ENCODE measurements at places on chromosomes 2 and 18. TPM values are rescaled to one million over a fixed set of nuclear protein-coding genes. Genes with fewer than 3 reads are reported as not detected.

- no peak for DNase-seq
Observed at GRCh38 chr2:1156531-1156930, 205.9 kb downstream of the SNTG2 start.

DNA sequence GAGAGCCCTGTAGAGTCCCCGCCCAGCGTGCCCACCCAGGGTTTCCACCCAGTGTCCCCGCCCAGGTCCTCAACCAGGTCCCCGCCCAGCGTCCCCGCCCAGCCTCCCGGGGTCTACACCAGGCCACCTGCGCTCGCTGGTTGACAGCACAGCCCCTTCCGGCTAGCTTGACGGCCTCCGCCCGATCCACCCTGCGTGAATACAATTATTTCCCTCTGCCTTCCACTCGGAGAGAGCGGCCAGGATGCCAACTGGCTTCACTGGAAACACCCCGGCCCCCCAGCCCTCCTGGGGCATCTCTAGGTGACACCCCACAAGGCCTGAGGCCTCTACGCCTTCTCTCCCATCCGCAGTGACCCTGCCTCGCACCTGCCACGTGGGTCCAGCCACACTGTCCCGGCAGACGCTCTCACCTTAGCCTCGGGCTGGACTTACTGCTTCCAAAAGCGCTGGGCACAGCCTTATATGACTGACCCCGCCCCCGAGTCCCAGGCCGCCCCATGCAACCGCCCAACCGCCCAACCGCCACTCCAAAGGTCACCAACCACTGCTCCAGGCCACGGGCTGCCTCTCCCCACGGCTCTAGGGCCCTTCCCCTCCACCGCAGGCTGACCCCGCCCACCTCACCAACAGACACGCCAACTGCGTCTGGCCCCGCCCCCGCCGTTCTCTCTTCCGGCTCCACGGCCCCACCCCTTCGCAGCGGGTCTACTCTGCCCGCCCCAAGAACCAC lies 188.1 kb downstream of the LAMA1 start:
- DNase-seq: no peak

DNA sequence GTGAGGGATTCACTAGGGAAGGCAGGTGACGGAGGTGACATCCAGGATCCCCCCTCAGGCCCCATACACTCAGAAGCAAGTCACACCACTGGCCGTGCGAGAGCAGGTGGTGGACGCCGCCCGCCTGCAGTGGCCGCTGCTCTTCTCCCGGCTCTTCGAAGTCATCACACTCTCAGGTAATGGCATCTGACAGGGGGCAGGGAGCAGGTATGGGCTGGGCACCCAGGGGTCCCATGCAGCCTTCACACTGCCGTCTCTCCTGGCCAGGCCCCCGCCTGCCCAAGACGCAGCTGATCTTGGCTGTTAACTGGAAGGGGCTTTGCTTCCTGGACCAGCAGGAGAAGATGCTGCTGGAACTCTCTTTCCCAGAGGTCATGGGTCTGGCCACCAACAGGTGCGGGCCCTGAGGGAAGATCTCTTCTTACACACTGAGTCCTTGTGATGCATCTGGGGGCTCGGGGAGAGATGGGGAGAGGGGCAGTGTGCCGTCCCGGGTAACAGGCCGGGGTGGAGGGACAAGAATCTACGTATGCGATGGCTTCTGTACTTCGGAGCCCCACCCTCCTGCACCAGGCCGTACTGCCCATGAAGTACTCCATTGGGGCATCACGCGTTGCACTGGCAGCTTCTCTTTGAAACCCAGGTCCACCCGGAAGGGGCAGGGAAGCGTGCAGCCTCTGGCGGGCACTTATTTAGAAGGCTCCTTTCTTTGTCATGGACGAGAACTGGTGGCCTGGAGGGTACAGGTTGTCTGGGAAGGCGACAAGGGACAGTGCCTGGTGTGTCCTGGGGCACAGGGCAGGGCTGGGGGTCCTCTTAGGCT lies 18.8 kb upstream of the GPR17 start:
- no peak for DNase-seq

GRCh38 chr2:226932443-226932842 lies 96.6 kb downstream of the RHBDD1 start:
- no peak for DNase-seq

GRCh38 chr2:228613133-228613850 lies 431.8 kb upstream of the SPHKAP start:
- DNase-seq: no peak

- DNase-seq: no peak
Observed at GRCh38 chr2:96163415-96163767, 18.2 kb upstream of the DUSP2 start.

GRCh38 chr2:46175419-46175818 lies 121.8 kb upstream of the EPAS1 start:
- no peak for DNase-seq

DNA sequence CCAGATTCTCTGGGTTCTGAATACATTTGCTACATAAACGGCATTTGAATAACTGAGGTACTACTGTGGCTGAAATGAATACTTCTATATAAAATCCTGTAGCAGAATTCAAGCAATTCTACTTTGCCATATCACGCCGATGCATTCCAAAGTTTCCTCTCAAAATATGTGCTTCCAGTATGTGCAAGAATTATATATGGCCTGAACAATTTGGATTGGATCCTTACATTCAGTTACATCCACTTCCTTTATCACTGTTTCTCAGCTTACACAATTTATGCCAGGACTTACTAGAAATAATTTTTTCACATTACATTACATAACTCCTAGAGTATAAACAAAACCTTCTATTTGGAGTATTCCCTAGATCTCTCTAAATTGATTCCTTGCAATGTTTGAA lies 46.3 kb upstream of the STAT4 start:
- no peak for DNase-seq

GRCh38 chr2:23367760-23368159 lies 17.2 kb upstream of the KLHL29 start:
- DNase-seq: no peak

DNA sequence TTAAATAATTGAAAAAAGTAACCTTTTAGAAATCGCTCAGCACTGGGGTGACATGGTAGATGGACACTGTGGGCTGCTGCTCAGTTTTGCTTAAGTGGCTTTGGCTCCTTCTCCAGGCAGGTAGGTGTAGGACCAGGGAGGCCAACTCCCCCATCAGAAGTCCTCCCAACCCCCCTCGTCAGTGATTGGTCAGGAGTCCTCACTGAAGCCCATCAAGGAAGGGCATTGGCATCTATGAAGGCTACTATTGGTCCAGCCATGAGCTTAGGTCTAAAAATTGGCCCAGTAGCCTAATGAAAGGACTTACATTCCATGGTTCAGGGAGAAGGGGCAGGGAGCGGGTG lies 34.7 kb downstream of the ST3GAL5 start:
- no peak for DNase-seq

GRCh38 chr2:129827311-129828090 lies 152.0 kb upstream of the RAB6C start:
- no peak for DNase-seq

ASAP2 gene
- 0.71 TPM for total RNA-seq

SPATA3 gene
- total RNA-seq: 0.35 TPM

UBXN4 gene
- 118 TPM for total RNA-seq

TMEM247 gene
- total RNA-seq: not detected
